ENCODE measurements at places on chromosomes 13 and 19. TPM values are rescaled to one million over a fixed set of nuclear protein-coding genes. Genes with fewer than 3 reads are reported as not detected.

- no peak for DNase-seq
These were observed 10.8 kb downstream of the LSM4 start for GRCh38 chr19:18312092-18312534.

GRCh38 chr13:100954430-100955305 lies 280.1 kb upstream of the TMTC4 start:
- DNase-seq = no peak

DNA sequence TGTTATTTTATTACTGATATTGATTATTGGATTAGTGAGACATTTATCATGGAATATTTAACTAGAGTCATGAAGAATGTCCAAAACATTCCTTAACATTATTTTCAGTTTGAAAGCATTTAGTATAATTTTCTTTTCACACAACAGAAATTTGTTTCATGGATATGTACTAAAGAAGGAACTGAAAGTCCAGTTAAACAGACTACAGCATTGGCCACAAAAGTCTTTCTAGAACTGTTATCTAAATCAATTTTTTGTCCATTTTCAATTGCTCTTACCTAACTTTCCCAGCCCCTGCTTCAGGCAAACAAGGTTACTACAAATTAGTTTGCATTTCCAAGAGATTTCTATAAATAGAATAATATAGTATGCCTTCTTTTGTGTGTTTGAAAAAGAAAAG lies 1018.0 kb upstream of the PCDH20 start:
- no peak for DNase-seq

DNA sequence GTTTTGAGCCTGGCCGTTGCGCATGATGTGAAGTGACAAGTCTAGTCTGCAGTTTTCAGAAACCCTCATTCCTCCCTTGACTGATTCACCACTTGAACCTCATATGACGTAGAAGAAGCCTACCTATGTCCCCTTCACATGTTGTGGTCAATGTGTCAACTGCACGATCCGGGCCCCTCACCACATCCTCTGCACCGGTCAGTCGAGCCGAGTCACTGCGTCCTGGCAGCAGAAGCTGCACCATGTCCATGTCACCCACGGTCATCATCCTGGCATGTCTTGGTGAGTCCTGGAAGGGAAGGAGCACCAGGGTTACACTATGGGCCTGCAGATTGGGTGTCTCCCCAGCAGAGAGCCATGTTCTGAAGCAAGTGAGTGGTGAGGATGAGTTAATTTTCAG lies at the start of gene KIR2DL4:
Gene KIR2DL4 (plus strand): TSS at position 201 of the 400 bp plus-strand sequence. CDS start 42 bp downstream, at position 243.
- DNase-seq = no peak

DNA sequence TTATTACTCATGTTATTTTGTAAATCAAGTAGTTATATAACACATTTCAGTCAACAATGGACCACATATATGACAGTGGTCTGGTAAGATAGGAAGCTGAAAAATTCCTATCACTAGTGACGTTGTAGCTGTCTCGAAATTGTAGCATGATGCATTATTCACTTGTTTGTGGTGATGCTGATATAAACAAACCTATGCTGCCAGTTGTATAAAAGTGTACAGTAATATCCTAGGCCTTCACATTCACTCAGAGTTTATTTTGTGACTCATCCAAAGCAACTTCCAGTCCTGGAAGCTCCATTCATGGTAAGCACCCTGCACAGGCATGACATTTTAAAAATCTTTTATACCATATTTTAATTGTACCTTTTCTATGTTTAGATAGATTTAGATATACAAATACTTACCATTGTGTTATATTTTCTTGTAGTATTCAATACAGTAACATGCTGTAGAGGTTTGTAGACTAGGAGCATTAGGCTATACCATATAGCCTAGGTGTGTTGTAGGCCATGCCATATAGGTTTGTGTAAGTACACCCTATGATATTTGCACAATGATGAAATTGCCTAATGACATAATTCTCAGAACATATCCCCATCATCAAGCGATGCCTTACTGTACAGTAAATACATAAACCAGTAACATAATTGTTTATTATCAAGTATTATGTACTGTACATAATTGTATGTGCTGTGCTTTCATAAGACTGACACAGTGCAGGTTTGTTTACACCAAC lies 49.3 kb downstream of the IFT88 start:
- peak; percentile 16 for DNase-seq

GRCh38 chr19:497491-497868 lies 1.2 kb downstream of the MADCAM1 start:
- DNase-seq = no peak

DNA sequence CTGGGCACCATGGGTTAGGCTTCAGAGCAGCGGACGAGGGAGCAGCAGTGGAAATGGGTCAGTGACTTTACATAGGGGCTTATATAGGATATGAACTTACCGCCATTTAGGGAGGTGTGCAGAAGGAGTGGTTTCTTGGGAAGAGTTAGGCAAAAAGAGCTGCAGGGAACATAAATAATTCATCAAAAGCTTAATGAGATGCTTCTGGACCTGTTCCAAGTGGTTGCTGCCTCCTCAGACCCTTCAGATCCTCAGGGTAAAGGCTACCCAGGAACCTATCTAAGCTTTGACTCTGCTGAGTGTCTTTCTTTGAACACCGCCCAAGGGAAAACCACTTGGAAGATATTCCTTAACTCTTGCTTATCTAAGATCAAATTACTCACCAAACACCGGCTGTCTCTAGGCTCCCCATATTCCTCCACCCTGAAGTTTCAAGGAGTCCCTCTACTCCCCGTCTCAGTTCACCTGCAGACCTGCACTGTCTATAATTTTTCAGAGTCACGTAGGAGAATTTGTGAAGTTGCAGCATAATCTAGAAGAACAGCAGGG lies at the start of gene IGFL4:
Gene IGFL4 (minus strand): TSS at position 51 of the 549 bp plus-strand sequence. CDS start 40 bp downstream, at position 11.
- DNase-seq = peak; percentile 55

- no peak for DNase-seq
These were observed 5.9 kb downstream of the MED16 start for GRCh38 chr19:887072-887471.

The SLITRK1 gene
- 0.11 TPM for total RNA-seq

The CLN5 gene
- total RNA-seq = 15.7 TPM
